ENCODE measurements at places on chromosomes 1 and 21.

DNA sequence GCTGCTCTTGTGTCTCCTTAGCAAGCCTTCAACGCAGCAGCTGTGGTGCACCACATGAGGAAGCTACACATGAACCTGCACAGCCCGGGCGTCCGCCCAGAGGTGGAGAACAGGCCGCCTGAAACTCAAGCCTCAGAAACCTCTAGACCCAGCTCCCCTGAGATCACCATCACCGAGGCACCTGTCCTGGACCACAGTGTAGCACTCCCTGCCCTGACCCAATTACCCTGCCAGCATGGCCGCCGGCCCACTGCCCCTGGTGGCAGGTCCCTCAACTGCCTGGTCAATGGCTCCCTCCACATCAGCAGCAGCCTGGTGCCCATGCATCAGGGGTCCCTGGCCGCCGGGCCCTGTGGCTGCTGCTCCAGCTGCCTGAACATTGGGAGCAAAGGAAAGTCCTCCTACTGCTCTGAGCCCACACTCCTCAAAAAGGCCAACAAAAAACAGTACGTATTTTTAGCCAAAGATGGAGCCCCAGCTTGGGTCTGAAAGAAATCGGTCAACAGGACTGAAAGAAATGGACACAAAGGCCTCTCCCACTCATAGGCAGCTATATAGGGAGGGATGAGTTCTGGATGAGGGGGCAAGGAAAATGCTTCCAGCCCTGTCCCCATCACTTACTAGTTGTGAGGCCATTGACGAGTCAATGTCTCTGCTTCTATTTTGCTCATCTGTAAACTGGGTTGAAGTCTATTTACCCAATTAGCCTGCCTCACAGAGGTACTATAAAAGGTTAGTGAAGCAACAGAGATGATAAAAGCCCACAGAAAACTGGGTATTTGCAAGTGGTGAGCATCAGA, 28.5 kb downstream of the CAMK1G start:
- DNase-seq, result no peak

- DNase-seq, result peak; percentile 30
Measured at GRCh38 chr1:47935163-47935562, 62.0 kb downstream of the TRABD2B start.

DNA sequence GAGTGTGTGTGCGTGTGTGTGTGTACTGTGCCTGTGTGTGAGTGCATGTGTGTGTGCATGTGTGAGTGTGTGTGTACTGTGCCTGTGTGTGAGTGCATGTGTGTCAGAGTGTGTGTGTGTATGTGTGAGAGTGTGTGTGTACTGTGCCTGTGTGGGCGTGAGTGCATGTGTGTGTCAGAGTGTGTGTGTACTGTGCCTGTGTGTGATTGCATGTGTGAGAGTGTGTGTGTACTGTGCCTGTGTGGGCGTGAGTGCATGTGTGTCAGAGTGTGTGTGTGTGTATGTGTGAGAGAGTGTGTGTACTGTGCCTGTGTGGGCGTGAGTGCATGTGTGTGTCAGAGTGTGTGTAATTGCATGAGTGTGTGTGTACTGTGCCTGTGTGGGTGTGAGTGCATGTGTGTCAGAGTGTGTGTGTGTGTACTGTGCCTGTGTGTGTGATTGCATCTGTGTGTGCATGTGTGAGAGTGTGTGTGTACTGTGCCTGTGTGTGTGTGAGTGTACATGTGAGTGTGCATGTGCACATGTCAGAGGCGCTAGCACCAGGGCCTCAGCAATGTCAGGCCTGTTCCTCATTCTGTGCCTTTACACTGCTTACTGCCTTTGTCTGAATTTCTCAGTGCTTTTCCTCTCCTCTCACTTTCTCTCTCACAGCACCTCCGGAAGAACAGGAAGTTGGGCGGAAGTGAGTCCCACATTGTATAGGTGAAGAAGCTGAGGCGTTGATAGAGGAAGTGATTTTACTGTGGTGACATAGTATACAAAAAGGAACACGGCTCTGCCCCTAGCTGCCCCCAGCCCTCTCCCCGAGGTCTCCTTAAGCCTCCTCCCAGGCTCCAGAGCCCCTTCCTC, 4.9 kb downstream of the SLC5A9 start:
- DNase-seq, result no peak

DNA sequence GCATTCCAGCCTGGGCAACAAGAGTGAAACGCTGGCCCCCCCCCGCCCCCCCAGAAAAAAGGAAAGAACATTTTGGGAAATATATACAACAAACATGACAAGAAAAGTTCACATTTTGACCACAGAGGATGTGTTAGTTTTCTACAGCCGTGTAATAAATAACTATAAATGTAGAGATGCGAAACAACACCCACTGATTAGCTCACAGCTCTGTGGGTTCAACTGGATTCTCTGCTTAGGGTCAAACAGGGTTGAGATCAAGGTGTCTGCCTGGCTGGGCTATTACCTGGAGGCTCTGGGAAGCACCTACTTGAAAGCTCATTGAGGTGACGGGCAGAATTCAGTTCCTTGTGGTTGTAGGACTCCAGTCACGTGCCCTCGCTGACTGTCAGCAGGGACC, 11.1 kb upstream of the VPS26C start:
- no peak for DNase-seq

DNA sequence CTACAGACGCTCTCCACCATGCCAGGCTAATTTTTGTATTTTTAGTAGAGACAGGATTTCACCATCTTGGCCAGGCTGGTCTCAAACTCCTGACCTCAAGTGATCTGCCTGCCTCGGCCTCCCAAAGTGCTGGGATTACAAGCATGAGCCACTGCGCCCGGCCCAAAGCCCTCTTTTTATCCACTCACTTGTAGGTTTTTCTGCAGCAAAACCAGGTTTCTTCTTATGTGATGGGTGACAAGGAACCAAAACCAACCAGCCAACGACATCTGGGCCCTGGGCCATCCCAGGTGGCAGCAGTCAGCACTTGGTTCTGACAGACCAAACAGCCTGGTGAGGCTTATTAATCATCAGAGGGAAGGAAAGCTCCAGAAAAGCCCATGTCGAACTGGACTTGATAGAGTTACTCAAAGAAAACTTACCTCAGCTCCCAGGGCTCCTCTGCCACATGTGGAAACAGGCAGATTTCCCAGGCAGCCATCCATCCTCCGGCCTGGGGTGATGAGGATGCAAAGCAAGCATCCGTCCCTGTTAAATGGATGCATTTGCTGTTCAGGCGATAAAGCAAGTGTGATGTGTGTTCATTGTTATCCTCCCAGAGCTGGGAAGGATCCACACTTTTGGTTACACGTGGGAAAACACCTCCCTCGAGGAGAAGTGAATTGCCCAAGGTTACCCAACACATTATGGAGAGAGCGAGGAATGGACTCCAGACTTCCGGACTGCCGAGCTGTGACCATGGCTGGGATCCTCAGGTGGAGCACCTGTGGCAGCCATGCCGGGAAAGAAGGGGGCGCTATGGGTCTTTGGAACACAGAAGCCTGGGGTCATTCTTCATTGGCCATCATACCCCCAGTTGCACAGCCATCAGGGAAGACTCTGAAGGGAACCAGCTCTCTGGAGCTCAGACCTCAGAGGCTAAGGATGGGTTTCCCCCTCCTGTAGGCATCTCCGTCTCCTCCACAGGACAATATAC, 118.8 kb downstream of the HUNK start:
- DNase-seq, result no peak

DNA sequence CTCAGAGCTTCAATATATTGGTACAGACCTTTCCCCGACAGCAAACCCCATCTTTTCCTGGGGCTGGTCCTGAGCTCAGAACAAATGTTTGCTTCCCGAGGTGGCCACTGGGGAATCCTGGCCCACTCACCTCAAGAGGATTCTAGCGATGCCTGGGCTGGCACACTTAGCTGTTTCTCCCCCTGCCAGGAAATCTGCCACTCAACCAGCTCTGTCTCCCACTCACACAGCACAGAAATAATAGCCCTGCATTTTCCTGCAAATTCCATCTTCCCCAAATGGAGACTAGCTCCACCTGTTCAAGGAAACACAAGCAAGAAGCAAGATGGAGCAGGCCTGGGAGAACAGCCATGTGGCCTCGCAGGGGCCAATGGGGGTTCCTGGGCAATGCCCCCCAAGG, 21.1 kb downstream of the KCNN3 start:
- no peak for DNase-seq

DNA sequence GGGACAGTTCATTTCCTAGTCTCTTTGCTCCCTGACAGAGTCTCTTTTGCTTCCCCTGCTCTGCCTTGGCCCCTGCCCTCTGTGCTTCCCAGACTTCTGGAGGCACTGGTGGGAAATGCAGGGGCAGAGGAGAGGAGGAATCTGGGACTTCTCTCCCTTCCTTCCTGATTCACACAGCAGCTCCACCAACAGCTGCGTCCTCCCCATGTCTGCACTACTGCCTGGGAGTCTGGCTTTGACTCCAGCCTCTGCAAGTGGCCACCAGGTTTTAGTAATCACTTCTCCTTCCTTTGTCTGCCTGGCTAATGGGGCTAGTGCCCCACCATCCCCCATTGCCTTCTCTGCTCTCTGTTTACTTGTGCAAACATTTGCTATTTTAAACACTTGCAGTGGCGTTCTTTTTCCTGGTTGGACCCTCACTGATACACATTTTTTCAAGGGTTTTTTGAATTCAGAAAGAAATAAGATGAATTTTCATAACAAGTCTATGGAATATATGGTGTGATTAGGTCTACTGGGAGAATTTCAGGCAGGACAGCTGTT, 21.9 kb downstream of the FASLG start:
- no peak for DNase-seq

All from AG10803 (cell line).